ENCODE measurements at places on chromosomes 6 and 20. TPM values are rescaled to one million over a fixed set of nuclear protein-coding genes. Genes with fewer than 3 reads are reported as not detected.

DNA sequence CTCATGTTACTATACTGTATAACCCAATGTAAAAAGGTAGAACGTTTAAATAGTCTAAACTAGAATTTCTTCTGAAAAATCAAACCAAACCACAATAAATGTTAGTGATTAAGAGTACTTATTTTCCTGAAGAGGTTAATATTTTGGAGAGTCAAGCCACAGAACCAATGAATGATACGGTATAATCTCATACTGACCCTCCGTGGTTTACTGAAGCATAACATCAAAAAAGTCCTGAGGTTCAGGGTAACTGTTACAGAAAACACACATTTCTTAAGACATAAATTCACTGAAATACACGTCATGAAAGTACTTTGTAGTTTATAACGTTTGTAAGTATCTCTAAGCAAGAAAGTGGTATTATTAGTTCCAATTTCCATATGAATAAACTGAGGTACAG, 28.9 kb downstream of the ESF1 start:
- H3K4me1 ChIP-seq, result no peaks in the 10 kb centered on the region
- DNase-seq, result no peak
- no peaks in the 10 kb centered on the region for H3K27me3 ChIP-seq
- peaks cover 16% of the 10 kb centered on the region for H3K36me3 ChIP-seq
- H3K27ac ChIP-seq, result no peak overlapping the region

OR12D3 gene
- not detected for total RNA-seq

DNA sequence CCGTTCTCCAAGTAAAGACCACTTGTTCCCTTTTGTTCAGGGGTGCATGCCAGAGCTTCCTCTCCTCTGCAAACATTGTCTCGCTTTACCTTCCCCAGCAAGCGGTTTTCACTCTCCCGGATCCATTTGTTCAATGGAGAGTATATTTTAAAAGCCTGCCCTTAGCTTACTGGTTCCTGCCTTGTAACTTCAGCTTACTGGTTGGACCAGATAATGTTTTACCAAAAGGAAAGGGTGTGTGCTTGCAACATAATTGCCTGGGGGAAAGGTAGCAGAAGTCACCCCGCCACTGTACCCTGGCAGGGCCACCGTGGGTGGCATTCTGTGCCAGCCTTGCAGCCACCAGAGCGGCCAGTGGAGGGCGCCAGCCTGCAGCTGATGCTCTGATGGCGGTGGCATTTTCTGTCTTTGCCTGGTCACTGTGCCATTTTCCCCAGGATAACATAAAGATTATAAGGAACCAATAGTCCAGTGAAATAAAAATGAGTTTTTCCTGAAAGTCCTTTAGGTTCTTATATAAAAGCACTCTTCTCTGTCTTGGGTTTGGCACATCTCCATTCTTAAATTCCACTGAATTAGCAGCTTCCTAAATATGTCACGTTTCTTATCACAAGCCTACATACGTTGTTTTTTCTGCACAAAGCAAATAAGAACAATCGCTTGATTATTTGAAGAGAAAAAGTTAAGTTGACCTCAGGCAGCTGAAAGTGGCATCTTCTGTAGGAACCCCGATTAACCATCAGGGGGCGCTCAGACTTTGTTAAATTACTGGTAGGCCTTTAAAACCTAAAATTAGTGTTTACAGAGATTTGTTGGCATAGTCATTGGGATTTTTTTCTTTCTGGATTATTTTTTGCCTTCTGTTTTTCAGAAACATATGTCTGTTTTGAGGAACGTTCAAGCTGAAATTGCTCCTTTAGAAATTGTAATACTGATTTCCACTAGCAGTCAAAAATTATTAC, 67.4 kb upstream of the XRN2 start:
- no peaks in the 10 kb centered on the region for H3K27me3 ChIP-seq
- no peaks in the 10 kb centered on the region for H3K36me3 ChIP-seq
- H3K4me3 ChIP-seq, result no peak overlapping the region
- H3K4me1 ChIP-seq, result no peaks in the 10 kb centered on the region

- H3K27ac ChIP-seq, result no peak overlapping the region
- no peaks in the 10 kb centered on the region for H3K4me1 ChIP-seq
- H3K27me3 ChIP-seq, result no peaks in the 10 kb centered on the region
- H3K4me3 ChIP-seq, result no peak overlapping the region
- no peaks in the 10 kb centered on the region for H3K36me3 ChIP-seq
Measured at GRCh38 chr6:87645080-87645479, 55.1 kb downstream of the ORC3 start.

DNA sequence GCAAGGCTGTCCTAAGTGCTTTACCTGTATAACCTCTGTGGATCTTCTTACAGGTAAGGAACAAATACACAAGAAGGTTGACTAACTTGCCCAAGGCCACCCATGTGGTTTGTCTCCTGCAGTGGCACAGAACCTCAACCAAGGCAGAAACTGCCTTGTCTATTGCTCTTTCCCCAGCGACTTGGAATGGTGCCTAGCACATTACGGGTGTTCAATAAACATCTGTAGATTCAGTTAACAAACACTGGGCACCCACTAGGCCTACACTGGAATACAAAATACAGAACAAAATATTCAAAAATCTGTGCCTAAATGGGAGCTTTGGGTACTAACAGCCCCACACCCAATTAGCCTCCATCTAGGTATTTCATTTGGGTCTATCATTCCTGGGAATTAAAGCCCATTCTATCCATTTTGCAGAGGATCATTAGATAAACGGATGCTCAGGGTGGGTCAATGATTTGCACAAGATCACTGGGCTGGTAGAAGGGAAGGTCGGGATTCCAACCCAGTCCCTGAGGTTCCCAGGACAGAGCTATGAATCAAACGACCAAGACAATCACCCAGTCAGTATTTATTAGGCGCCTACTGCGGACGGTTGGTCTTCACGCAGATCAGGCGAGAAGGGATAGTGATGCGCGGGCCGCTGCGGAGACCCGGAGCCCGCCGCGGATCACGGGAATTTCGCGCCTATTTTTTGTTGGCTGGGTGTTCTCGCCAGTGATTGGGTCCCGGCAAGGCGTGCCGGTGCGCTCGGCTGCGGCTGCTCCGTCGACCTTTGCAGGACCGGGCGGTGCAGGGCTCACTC, at the start of gene STK35:
Gene STK35 (plus strand): TSS at position 771 of the 808 bp plus-strand sequence. CDS start 55 bp downstream, outside the sequence.
- peaks cover 17% of the 10 kb centered on the region for H3K4me1 ChIP-seq
- H3K27me3 ChIP-seq, result no peaks in the 10 kb centered on the region
- H3K36me3 ChIP-seq, result no peaks in the 10 kb centered on the region
- peak within 1 kb of the TSS; percentile 100 for H3K27ac ChIP-seq
- peak within 1 kb of the TSS; percentile 91 for H3K4me3 ChIP-seq
- DNase-seq, result peak; percentile 21

GRCh38 chr6:21708320-21708580, 114.7 kb downstream of the SOX4 start:
- no peak for DNase-seq
- H3K4me1 ChIP-seq, result no peaks in the 10 kb centered on the region
- H3K36me3 ChIP-seq, result no peaks in the 10 kb centered on the region
- H3K27ac ChIP-seq, result no peak overlapping the region
- no peaks in the 10 kb centered on the region for H3K27me3 ChIP-seq
- H3K4me3 ChIP-seq, result no peak overlapping the region

- no peaks in the 10 kb centered on the region for H3K27me3 ChIP-seq
- no peak for DNase-seq
- no peak overlapping the region for H3K4me3 ChIP-seq
- no peak overlapping the region for H3K27ac ChIP-seq
Measured at GRCh38 chr6:14606353-14606752, 488.8 kb downstream of the CD83 start.

DNA sequence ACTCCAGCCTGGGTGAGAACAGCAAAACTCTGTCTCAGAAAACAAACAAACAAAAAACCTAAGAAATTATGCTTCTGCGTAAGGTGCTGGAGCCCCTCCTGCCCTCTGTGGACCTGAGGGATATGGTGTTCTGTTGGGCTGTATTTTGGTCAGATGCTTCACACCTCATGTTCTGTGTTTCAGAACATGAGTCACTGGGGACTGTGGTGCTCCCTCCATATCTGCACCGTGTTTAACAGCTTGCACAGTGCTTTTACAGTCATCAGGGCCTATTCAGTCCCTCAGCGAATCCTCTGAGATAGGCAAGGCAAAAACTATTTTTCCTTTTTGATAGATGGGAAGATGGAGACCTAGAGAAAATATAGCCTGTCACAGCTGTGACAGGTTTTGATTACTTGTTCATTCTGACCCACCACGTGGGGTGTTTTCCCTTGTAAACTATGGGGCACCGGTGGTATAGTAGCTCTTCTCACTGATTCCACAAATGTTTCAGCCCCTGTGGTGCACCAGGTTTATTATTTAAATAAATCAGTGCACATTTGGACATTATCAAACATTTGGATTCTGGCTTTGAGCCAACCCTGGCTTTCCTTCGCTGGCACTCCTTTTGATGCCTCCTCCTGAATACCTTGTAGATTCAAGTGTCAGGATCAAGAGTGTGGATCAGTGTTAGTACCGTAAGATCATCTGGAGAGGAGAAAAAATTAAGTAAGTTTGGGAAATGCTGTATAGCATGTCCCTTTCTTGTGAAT, 9.6 kb downstream of the TTPAL start:
- no peaks in the 10 kb centered on the region for H3K4me1 ChIP-seq
- DNase-seq, result no peak
- no peaks in the 10 kb centered on the region for H3K27me3 ChIP-seq
- no peak overlapping the region for H3K27ac ChIP-seq

DNA sequence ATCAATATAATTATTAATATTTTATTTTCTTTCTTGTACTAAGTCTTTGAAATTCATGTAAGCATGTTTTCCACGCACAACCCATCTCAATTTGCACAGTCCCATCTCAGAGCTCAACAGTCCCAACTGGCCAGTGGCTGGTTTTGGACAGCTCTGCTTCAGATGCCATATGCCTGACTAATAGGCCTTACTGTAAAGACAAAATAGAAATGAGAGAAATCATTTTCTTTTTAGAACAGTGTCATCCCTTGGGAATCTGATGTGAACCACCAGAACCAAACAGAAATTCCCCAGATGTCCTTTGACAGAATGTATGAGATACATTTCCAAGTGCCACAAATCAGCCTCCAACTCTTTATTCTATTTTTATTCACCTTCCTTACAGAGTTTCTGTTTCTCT, 338.9 kb downstream of the ESR1 start:
- H3K27me3 ChIP-seq, result no peaks in the 10 kb centered on the region
- H3K27ac ChIP-seq, result no peak overlapping the region
- no peaks in the 10 kb centered on the region for H3K4me1 ChIP-seq
- no peak for DNase-seq

- H3K27ac ChIP-seq, result peak overlapping the region; percentile 48
- no peaks in the 10 kb centered on the region for H3K4me1 ChIP-seq
- H3K4me3 ChIP-seq, result peak overlapping the region; percentile 90
- H3K36me3 ChIP-seq, result no peaks in the 10 kb centered on the region
- no peak for DNase-seq
- no peaks in the 10 kb centered on the region for H3K27me3 ChIP-seq
Measured at GRCh38 chr20:38961530-38962043, 557 bp upstream of the DHX35 start.

GRCh38 chr6:128807577-128807976, 75.4 kb upstream of the LAMA2 start:
- no peak overlapping the region for H3K4me3 ChIP-seq
- no peaks in the 10 kb centered on the region for H3K36me3 ChIP-seq
- no peak for DNase-seq
- H3K27me3 ChIP-seq, result no peaks in the 10 kb centered on the region

- no peak overlapping the region for H3K27ac ChIP-seq
- no peak overlapping the region for H3K4me3 ChIP-seq
- H3K36me3 ChIP-seq, result no peaks in the 10 kb centered on the region
Measured at GRCh38 chr20:46552460-46553420, 2.3 kb upstream of the OCSTAMP start.

DNA sequence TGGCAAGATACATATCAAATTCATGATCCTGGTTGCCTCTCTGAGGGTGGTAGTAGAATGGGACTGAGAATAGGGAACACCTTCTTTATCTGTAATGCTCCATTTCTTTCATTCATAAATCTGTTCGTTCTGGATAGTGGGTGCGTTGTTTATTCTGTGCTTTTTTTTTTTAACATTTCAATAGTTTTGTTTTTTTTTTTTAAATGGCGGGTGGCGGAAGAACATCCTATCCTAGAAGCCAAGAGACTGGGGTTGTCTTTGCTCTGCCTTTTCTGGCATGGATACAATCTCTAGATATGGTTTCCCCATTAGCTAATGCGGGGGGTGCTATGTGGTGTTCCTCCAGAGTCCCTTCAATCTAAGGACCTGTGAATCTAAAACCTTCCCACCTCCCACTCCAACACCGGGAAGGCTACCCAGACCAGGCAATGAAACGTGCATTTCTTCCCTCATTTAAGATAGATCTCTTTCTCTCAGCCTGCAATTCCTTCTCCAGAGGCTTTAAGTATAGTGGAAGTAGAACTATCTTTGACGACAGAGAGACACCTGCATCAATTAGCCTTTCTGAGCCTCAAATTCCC, 883 bp upstream of the CCDC28A start:
- DNase-seq, result no peak
- H3K4me1 ChIP-seq, result peaks cover 6% of the 10 kb centered on the region
- H3K27me3 ChIP-seq, result no peaks in the 10 kb centered on the region
- H3K36me3 ChIP-seq, result no peaks in the 10 kb centered on the region
- peak overlapping the region; percentile 61 for H3K4me3 ChIP-seq

PTCHD4 gene
- total RNA-seq, result 0.06 TPM

GRCh38 chr6:130843575-130844320, 16.5 kb downstream of the SMLR1 start:
- no peak overlapping the region for H3K4me3 ChIP-seq
- no peaks in the 10 kb centered on the region for H3K36me3 ChIP-seq
- no peaks in the 10 kb centered on the region for H3K4me1 ChIP-seq
- no peak for DNase-seq
- H3K27me3 ChIP-seq, result no peaks in the 10 kb centered on the region

DNA sequence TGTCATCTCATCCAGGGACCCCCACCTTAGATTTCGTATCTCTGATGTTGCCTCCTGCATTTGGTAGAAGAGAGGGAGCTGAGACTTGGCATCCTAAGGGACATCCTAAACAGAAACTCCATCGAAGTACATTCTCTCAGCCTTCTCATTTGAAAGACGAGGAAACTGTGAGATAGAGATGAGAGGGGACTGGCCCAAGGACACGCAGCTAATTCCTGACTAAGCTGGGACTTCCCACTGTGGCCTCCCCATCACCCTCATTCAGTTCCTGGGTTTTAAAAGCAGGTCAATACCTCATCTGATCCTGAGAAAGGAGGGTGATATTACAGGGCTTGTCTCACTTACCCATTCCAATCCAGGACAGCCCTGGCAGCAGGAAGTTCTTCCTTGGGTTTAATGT, 855 bp upstream of the WFDC5 start:
- H3K27me3 ChIP-seq, result no peaks in the 10 kb centered on the region
- no peak for DNase-seq
- H3K4me3 ChIP-seq, result no peak overlapping the region
- no peaks in the 10 kb centered on the region for H3K4me1 ChIP-seq
- H3K27ac ChIP-seq, result no peak overlapping the region

HLA-DOA gene
- total RNA-seq, result 1.2 TPM

GRCh38 chr6:19297880-19298279, 539.3 kb upstream of the ID4 start:
- H3K27me3 ChIP-seq, result no peaks in the 10 kb centered on the region
- no peaks in the 10 kb centered on the region for H3K36me3 ChIP-seq
- H3K4me3 ChIP-seq, result no peak overlapping the region

SULF2 gene
- total RNA-seq, result 4.5 TPM

C20orf173 gene
- total RNA-seq, result not detected

OPN5 gene
- total RNA-seq, result not detected
